ENCODE measurements at places on chromosomes 1 and 21.
A peak's percentile ranks its signal among the peaks of the same experiment; 100 is the strongest.

GRCh38 chr21:38949070-38949380 is 143.3 kb downstream of the ETS2 start:
- DNase-seq = no peak

GRCh38 chr1:205430696-205431305 is 8.9 kb upstream of the LEMD1 start:
- DNase-seq = peak; percentile 52

DNA sequence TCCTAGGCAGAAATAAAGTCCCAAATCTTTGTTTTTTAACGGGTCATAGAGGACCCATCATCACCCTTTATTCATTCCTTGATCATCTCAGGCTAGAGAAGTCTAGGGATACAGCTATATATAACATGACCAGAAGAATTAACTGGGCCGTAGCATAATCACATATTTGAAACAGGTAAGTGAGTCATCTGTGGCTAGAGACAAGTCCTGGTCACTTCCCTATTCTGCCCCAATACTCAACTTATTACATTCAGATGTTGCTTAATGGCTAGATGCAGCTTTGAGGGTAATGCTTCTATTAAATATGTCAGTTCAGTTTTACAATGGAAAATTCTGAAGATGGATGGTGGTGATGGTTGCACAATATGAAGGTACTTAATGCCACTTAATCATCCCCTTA is 47.0 kb downstream of the EXO1 start:
- DNase-seq = no peak

DNA sequence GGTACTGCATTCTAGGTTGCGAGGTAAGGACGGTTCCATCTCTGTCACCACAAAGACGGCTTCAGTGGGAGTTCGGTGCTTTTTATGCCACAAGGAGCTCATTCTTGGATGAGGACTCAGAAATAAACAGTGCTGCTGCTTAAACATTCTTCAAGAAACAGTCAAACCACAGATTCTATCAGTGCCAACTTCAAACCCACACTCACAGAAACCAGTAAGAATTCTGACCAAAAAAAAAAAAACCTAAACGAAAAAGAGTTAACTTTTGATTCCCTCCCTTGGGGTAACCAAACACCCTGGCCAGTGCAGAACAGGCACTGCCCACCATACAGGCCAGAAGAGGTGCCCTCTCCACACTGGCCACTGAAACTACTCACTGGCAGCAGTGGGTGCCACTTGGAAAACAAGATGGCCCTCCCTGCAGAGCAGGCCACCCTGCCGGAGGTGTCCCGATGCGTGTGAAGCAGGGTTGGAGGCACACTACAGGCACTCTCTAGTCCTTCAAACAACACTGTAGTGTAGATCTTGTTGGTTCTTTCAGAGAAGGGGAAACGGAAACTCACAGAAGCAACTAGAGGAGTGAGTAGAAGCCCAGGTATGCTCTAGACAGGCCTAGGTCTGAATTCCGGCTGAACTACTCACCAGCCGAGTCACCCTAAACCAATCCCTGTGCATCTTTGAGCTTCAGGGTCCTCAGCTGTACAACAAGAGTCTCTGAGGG is 87.3 kb upstream of the TLR5 start:
- DNase-seq = no peak

GRCh38 chr1:186930238-186930637 is 101.5 kb downstream of the PLA2G4A start:
- no peak for DNase-seq

GRCh38 chr1:56972976-56973375 is 7.2 kb upstream of the C8B start:
- no peak for DNase-seq

DNA sequence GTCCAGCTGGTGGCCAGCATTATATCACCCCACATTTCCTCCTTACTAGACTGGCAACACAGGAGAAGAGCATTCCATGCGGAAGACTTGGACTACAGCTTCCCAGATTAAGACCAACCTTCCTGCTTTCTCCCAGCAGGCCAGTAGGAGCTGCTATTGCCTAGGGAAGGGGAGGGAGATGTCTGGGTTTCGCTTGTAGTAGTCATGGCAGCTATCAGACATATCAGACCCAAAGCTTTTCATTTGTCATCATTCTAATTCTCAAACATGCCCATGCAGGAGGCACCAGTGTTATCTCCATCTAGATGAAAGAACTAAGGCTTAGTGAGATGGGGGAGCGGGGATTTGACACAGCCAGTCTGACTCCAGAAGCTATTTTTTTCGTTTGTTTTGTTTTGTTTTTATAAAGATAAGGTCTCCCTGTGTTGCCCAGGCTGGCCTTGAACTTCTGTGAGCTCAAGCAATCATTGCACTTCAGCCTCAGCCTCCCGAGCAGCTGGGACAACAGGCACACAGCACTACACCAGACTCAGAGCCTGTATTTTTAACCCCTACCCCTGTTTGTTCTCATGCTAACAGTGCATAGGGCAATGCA is 4.5 kb downstream of the PLA2G2A start:
- DNase-seq = no peak

DNA sequence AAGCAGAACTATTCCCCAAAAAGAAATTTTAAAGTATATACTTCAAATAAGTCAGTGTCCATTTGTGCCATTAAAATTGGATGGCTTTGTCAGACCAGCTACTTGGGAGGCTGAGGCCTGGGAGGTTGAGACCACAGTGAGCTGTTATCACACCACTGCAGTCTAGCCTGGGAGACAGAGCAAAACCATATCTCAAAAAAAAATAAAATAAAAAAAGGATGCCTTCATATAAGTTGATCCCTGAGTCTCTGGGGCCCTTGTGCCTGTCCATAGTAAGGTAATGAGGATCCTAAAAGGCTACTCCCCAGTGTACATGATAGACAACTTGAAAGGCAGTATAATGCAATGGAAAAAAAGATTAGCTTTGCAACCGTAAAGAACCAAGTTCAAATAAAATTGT is 81.2 kb upstream of the BARHL2 start:
- no peak for DNase-seq

DNA sequence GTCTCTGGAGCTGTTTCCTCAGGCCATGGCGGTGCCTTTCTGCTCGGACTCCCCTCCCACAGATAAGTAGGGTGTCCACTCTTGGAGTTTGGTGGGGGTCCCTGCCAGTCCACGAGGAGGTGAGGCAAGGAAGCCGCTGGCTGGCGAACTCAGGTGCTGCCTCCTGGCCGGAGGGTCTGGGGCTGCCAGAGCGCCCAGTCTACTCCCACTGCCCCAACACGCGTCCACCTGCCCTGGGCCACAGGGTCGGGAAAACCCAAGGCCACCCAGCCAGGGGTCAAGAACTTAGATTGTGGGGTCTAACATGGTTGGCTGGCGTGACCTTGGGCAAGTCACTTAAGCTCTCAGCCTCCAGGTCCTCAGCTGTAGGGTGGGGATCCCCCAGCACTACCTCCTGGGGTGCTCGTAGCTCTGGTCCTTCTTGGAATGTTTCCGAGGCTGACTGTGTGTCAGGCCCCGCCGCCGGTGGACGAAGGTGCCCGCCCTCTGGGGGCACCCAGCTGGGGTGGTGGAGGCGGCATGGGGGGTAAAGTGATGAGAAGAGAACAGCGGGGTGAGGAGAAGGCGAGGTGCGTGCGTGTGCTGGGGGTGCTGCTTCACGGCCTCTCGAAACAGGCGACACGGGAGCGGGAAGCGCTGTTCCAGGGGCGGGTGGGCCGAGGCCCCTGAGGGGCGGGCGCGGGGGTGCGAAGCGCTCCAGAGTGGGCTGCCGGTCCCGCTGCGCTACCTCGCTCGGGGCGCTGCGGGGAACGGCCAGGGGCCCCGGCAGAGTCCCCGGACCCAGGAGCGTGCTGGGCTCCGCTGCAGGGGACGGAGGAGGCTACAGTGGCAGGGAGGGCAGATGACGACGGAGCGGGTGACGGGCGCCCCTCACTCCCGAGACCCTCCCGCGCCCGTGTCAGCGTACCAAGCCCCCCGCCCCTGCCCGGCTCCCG is 1.2 kb downstream of the SH2D5 start:
- DNase-seq = no peak

- no peak for DNase-seq
Observed at GRCh38 chr1:24970926-24971875, 41.1 kb upstream of the RUNX3 start.

DNA sequence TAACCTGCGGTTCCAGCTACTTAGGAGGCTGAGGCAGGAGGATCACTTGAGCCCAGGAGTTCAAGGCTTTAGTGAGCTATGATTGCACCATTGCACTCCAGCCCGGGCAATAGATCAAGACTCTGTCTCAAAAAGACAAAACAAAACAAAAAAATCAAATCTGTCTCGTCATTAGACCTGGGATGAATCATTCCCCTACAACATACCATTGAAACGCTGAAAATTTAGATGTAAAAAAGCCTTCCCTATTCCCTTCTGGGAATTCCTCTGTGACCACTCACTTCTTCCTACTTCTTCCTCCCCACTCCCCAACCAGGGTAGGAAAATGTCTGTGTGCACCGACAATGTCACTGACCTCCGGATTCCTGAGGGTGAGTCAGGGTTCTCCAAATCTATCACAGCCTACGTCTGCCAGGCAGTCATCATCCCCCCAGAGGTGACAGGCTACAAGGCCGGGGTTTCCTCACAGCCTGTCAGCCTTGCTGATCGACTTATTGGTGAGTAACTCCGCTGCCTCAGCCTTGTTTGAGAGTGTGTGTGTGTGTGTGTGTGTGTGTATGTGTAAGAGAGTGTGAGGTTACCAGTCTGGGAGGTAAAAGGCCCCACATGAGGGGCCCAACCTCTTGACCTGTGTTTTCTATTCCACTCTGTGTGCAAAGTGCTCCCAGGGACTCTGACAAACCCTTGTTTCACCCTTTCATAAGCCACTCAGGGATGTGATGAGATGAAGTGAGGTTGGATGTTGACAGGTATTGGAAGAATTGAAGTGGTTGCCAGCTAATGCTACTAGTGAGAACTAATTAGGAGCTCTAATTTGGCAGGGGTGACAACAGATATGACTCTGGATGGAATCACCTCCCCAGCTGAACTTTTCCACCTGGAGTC is 16.3 kb upstream of the SARS1 start:
- DNase-seq = no peak

- no peak for DNase-seq
Observed at GRCh38 chr1:39348278-39348677, 143.2 kb upstream of the BMP8A start.

DNA sequence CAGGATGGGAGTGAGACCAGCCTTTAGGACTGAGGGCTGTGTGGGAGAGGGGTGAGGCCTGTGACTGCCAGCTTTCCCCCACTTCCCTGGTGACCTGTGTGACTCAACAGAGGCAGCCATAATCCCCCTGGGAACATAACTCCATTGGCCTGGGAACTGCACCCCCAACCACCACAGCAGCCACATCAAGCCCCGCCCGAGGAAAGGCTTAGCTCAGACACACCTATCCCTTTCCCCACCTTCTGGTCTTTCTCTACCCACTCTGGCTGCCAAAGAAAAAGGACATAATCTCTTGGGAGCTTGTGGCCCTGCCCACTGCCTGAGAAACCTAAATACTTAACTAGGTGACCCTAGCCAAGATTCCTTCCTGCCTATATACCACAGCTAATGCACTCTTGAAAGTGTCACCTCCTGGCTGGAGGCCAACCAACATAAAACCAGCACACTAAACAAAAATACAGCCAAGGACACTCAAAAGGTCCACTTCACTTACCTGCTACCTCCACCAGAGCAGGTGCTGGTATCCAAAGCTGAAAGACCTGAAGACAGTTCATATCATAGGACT is 406.6 kb upstream of the CAMK1G start:
- no peak for DNase-seq

DNA sequence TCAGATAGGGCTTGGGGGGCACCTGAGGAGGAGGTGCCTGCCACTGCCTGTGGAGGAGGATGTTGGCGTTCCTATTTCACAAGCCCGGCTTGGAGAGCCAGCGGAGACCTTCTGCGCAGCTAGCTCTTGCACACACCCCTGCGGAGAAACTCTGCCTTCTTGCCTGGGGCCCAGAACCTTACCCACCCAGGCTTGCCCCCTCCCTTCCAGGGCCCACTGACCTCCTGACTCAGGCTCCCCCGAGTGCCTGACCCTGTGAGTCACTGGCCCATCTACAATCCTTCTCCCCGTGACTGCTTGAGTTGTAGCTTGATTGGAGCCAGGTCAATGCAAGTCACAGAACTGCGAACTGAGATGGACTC is 3.4 kb downstream of the HES2 start:
- DNase-seq = no peak

DNA sequence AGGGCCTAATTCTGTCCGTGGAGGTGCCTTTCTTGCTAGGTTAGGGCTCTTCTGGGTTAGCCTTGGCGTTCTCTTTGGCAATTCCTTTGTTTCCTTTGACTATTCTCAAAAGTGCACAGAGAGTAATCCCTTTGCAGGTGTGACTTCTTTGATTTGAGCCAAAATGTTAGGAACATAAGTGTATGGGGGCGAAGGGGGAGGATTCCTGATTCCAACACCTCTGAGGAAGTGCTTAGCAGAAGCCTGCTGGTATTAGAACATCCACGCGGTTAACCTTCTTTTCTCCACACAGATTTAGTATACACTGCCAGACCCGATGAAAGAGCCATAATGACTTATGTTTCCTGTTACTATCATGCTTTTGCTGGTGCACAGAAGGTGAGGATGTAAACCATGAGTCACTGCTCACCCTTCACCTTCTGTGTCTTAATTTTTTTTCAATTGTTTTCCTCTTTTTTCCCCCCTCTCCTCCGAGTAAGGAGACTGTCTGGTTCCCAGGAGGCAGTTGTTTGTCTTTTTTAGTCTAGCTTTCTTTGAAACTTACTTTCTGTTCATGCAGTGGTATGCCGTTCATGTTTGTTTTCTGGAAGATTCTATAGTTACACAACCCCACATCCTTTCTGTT is 48.0 kb downstream of the ACTN2 start:
- DNase-seq = no peak

- DNase-seq = no peak
Observed at GRCh38 chr1:94654919-94655318, 113.4 kb upstream of the F3 start.

DNA sequence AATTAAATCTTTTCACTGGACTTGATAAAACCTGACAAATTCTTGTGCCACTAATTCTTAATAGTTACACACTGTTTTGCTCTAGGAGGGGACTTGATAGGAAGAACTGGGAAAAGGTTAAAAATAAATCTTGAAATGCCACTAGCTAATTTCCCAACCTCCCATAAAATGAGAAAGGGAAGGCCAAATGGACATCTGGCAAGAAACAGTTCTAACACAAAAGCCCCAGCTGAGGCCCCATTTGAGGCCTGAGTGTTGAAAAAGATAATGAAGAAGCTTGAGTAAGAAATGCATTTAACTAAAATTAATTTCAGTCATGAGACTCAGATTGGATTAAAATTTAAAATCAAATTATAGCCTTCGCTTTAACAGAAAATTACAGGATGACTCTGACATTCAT is 11.2 kb upstream of the RAP1GAP start:
- no peak for DNase-seq

- DNase-seq = no peak
Observed at GRCh38 chr1:37394574-37395464, 79.6 kb upstream of the ZC3H12A start.

Data from stimulated activated CD8-positive, alpha-beta memory T cell treated with anti-CD3 and anti-CD28 coated beads, Interleukin-4, amount 100 ng/mL, for 24 hours (primary cell).